CD14-positive monocyte (primary cell): ENCODE measurements at places on chromosomes 7 and 10.

- DNase-seq, result no peak
- H3K27me3 ChIP-seq, result no peaks in the 10 kb centered on the region
- peaks cover 6% of the 10 kb centered on the region for H3K36me3 ChIP-seq
- no peak overlapping the region for H3K4me3 ChIP-seq
These were observed 72.6 kb downstream of the INPP5A start for GRCh38 chr10:132610071-132610701.

DNA sequence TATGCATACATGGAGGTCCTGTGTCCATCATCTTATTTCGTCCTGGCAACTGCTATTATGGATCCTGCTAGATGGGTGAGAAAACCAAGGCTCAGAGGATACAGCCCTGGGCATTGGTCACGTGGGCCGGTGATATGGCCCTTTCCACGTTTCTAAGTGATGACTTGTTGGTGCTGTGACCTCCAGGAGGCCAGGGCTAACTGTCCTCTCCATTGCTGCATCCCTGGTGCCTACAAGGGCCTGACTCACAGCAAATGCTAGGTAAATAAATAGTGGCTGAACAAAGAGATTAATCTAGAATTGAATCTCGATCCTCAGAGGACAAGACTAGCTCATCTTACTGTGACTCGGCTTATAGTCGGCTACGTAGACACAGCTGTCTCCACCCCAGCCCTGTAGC, 78.6 kb downstream of the FAM53B start:
- H3K4me3 ChIP-seq, result no peak overlapping the region
- peaks cover 71% of the 10 kb centered on the region for H3K36me3 ChIP-seq
- DNase-seq, result no peak
- peaks cover 13% of the 10 kb centered on the region for H3K4me1 ChIP-seq

DNA sequence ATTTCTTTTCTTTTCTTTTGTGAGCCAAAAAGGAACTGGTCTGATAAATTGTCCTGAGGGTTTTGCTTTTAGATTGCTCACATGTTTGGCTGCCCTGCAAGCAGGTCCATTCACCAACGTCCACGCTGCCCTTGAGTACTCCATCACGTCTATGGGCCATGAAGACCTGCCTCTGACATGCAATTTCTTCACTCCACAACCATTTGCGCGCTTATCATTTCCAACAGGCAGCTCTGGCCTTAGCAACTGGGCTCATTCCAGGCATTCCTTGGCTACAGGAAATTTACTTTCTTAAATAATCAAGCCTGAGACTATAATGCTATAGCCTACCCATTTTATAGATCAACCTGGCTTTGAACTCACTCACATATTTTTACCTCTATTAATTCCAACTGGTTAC, 408.3 kb upstream of the C7orf33 start:
- H3K36me3 ChIP-seq, result no peaks in the 10 kb centered on the region
- H3K27me3 ChIP-seq, result no peaks in the 10 kb centered on the region
- DNase-seq, result no peak
- no peak overlapping the region for H3K27ac ChIP-seq
- H3K4me3 ChIP-seq, result no peak overlapping the region

GRCh38 chr10:62870866-62871265, 54.7 kb upstream of the EGR2 start:
- H3K4me1 ChIP-seq, result no peaks in the 10 kb centered on the region
- no peaks in the 10 kb centered on the region for H3K36me3 ChIP-seq
- no peak overlapping the region for H3K4me3 ChIP-seq
- DNase-seq, result no peak
- no peak overlapping the region for H3K27ac ChIP-seq
- H3K27me3 ChIP-seq, result peaks cover 2% of the 10 kb centered on the region

GRCh38 chr7:132272763-132273371, 303.4 kb downstream of the PLXNA4 start:
- no peaks in the 10 kb centered on the region for H3K4me1 ChIP-seq
- no peak overlapping the region for H3K4me3 ChIP-seq
- H3K27me3 ChIP-seq, result no peaks in the 10 kb centered on the region
- H3K36me3 ChIP-seq, result no peaks in the 10 kb centered on the region
- H3K27ac ChIP-seq, result no peak overlapping the region

DNA sequence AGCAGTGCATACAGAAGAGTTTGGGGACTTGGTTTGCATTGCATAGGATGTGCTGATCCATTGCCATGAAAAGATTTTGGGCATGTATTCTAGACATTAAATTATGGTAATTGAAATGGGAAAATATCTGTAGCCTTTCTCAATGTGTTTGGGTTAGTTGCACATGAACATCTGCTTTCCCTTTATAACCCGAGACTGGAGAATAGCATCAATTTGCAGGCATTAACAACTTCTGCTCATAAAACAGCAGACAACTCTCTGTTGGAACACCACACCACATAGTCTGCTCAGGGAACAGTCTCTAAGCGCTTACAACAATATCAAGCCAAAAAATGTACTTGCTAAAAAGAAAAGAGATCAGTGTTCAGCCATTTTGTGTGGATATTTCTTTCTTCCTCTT, 1391.1 kb upstream of the LRRTM3 start:
- no peak overlapping the region for H3K27ac ChIP-seq
- H3K4me1 ChIP-seq, result no peaks in the 10 kb centered on the region

GRCh38 chr10:100576282-100576635, 40.5 kb downstream of the HIF1AN start:
- no peak for DNase-seq
- H3K4me3 ChIP-seq, result no peak overlapping the region
- H3K36me3 ChIP-seq, result no peaks in the 10 kb centered on the region
- no peak overlapping the region for H3K27ac ChIP-seq

- H3K27ac ChIP-seq, result no peak overlapping the region
- no peak for DNase-seq
- no peaks in the 10 kb centered on the region for H3K27me3 ChIP-seq
- no peaks in the 10 kb centered on the region for H3K36me3 ChIP-seq
- H3K4me1 ChIP-seq, result peaks cover 9% of the 10 kb centered on the region
- no peak overlapping the region for H3K4me3 ChIP-seq
These were observed 132.2 kb upstream of the INHBA start for GRCh38 chr7:41834805-41835694.

- H3K27me3 ChIP-seq, result no peaks in the 10 kb centered on the region
- no peak overlapping the region for H3K4me3 ChIP-seq
- no peaks in the 10 kb centered on the region for H3K36me3 ChIP-seq
- no peaks in the 10 kb centered on the region for H3K4me1 ChIP-seq
These were observed 1326.4 kb upstream of the SORCS1 start for GRCh38 chr10:108490944-108491343.

GRCh38 chr7:114409750-114410149, 4.9 kb upstream of the FOXP2 start:
- no peaks in the 10 kb centered on the region for H3K27me3 ChIP-seq
- no peaks in the 10 kb centered on the region for H3K36me3 ChIP-seq
- no peak overlapping the region for H3K4me3 ChIP-seq
- H3K4me1 ChIP-seq, result no peaks in the 10 kb centered on the region

GRCh38 chr7:38374507-38374906, 101.1 kb upstream of the TARP start:
- no peak overlapping the region for H3K27ac ChIP-seq
- peak; percentile 59 for DNase-seq
- peaks cover 8% of the 10 kb centered on the region for H3K4me1 ChIP-seq
- H3K36me3 ChIP-seq, result peaks cover 14% of the 10 kb centered on the region
- H3K4me3 ChIP-seq, result no peak overlapping the region
- H3K27me3 ChIP-seq, result no peaks in the 10 kb centered on the region

GRCh38 chr7:95772771-95773581, 622 bp downstream of the DYNC1I1 start:
- H3K27me3 ChIP-seq, result peaks cover 16% of the 10 kb centered on the region
- H3K4me3 ChIP-seq, result peak overlapping the region; percentile 16
- H3K27ac ChIP-seq, result no peak overlapping the region
- H3K36me3 ChIP-seq, result no peaks in the 10 kb centered on the region

DNA sequence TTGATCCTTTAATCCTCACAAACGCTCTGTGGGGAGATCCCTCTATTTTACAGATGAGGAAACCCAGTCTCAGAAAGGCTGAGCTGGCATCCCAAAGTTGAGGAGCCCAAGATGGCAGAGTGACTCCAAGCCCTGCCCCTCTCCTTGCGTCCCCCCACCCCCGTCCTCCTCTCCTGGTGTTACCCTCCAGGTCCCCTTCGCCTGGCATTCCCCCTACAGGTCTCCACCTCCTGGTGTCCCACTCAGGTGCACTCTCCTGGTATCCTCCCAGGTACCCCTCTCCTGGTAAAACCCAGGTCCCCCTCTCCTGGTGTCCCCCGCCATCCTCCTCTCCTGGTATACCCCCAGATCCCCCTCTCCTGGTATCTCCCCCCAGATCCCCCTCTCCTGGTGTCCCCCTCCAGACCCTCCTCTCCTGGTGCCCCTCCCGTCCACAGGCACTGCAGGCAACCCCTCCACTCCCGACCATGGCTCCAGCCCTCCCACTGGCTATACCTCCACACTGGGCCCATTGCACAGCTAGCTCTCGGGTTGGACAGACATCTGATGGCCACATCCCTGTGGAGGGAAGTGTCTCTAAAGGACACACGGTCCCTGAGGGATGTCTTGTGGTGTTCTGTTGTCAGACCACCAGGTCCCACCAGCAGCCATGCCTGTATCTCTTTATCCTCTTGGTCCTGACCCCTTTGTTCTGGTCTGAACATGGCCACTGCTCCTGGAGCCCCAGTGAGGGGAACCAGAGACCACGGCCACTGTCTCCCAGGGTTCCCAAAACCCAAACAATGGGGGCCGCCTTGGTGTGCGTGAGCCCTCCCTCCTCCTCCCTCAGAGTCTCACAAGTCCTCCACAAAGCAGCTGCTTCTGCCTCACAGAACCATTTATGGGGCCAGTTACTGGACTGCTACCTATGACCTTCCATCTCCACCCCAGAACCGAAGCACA, 37.2 kb downstream of the CALML3 start:
- no peak for DNase-seq
- H3K4me3 ChIP-seq, result no peak overlapping the region
- no peak overlapping the region for H3K27ac ChIP-seq
- H3K27me3 ChIP-seq, result no peaks in the 10 kb centered on the region
- H3K36me3 ChIP-seq, result no peaks in the 10 kb centered on the region

- no peak overlapping the region for H3K4me3 ChIP-seq
- no peak overlapping the region for H3K27ac ChIP-seq
- no peaks in the 10 kb centered on the region for H3K27me3 ChIP-seq
- H3K36me3 ChIP-seq, result no peaks in the 10 kb centered on the region
- DNase-seq, result peak; percentile 25
- no peaks in the 10 kb centered on the region for H3K4me1 ChIP-seq
These were observed 207.9 kb upstream of the MYO3A start for GRCh38 chr10:25725917-25726716.

DNA sequence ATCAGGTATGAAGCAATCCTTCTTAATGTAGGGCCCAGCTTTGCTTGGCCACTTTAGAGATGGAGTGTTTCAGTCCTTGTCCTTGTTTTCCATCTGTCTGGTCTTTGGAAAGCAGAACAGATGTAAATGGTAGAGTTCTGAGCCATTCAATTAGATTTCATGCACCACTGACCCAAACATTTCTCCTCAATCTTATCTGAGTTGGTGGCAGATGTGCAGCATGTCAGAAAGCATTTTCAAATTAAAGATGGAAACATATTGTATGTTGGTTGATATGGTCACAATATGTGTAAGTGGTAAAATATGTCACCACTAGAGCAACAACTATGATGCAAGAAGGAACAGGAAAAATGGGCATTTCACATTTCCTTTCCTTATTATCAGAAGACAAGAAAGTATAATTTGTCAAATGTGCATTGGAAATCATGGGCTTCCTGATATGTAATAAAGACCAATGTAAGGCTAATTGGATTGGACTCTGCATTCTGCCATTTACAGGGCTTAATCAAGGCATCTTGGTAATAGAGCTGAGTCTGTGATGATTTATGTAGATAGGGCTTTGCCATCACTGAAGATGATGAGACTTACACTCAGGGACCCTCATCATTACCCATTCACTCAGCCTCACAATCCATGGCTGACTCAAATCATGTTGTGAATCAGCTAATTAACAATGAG, 750.7 kb downstream of the NRG3 start:
- DNase-seq, result no peak
- no peak overlapping the region for H3K27ac ChIP-seq
- no peaks in the 10 kb centered on the region for H3K27me3 ChIP-seq
- H3K36me3 ChIP-seq, result no peaks in the 10 kb centered on the region

- no peaks in the 10 kb centered on the region for H3K36me3 ChIP-seq
- H3K27me3 ChIP-seq, result no peaks in the 10 kb centered on the region
- peaks cover 3% of the 10 kb centered on the region for H3K4me1 ChIP-seq
- no peak overlapping the region for H3K27ac ChIP-seq
- no peak overlapping the region for H3K4me3 ChIP-seq
These were observed 2.7 kb downstream of the SSMEM1 start for GRCh38 chr7:130210181-130210935.

GRCh38 chr10:91006752-91007346, 86.0 kb upstream of the ANKRD1 start:
- H3K4me1 ChIP-seq, result no peaks in the 10 kb centered on the region
- H3K27ac ChIP-seq, result no peak overlapping the region
- no peak for DNase-seq
- H3K27me3 ChIP-seq, result no peaks in the 10 kb centered on the region
- H3K36me3 ChIP-seq, result no peaks in the 10 kb centered on the region

DNA sequence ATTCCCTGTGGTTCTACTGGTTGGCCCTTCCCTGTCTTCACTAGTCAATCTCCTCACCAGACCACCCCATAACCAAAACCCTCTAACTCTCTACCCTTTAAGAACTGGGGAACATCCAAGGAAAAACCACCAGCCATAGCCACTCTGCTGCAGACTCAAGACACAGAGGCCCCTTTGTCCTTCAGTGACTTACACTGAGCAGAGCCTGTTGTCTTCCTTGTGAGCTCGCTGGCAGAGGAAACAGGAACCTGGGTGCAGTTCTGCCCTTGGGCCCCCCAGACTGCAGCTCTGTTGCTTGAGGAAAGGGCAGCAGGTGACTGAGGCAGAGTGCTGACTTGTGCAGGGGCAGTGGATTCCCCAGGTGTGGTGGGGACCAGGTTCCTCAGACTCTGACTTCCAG, 30.6 kb downstream of the ZC3HAV1 start:
- H3K27me3 ChIP-seq, result no peaks in the 10 kb centered on the region
- peaks cover 4% of the 10 kb centered on the region for H3K4me1 ChIP-seq
- no peak for DNase-seq
- peaks cover 96% of the 10 kb centered on the region for H3K36me3 ChIP-seq
- H3K27ac ChIP-seq, result peak overlapping the region; percentile 64
